ENCODE measurements at places on chromosomes 4 and X.
A peak's percentile ranks its signal among the peaks of the same experiment; 100 is the strongest.

GRCh38 chr4:185192059-185192458, 11.7 kb downstream of the CFAP97 start:
- no peaks in the 10 kb centered on the region for H3K27me3 ChIP-seq
- DNase-seq: no peak
- no peak overlapping the region for H3K27ac ChIP-seq
- H3K36me3 ChIP-seq: peaks cover 2% of the 10 kb centered on the region

GRCh38 chrX:1534301-1535168, 2.5 kb downstream of the P2RY8 start:
- H3K36me3 ChIP-seq: peaks cover 14% of the 10 kb centered on the region
- peak overlapping the region; percentile 97 for H3K27ac ChIP-seq
- peak; percentile 5 for DNase-seq
- H3K27me3 ChIP-seq: no peaks in the 10 kb centered on the region
- peak overlapping the region; percentile 95 for H3K4me3 ChIP-seq

DNA sequence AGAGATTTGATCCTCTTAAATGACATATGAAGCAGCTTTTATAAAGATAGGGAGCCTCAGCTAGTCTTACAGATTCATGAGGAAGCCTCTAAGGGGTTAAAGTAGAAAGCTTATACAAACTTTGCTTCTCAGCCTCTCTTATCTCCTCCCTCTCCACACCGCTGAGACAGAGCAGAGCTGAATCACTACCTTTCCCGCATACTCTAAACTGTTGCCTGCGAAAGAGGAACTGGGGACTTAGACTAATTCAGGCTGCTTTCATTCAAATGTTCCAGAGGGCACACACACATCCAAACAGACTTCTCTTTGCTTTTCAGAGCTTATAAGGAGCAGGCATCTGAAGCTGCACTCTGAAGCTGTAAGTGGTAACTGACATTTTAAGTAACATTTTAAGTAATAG, at the start of gene SERTM2:
Gene SERTM2, plus strand, starts transcription at position 169 of the 400 bp plus-strand sequence. CDS start 7,213 bp downstream, outside the sequence.
- DNase-seq: peak; percentile 27
- H3K4me1 ChIP-seq: no peaks in the 10 kb centered on the region
- no peak within 1 kb of the TSS for H3K4me3 ChIP-seq
- no peak within 1 kb of the TSS for H3K27ac ChIP-seq
- H3K27me3 ChIP-seq: no peaks in the 10 kb centered on the region
- H3K36me3 ChIP-seq: no peaks in the 10 kb centered on the region

- H3K36me3 ChIP-seq: no peaks in the 10 kb centered on the region
- no peak for DNase-seq
- H3K4me3 ChIP-seq: no peak overlapping the region
- no peak overlapping the region for H3K27ac ChIP-seq
- no peaks in the 10 kb centered on the region for H3K27me3 ChIP-seq
Observed at GRCh38 chr4:145665773-145666172, 14.2 kb upstream of the C4orf51 start.

- no peaks in the 10 kb centered on the region for H3K27me3 ChIP-seq
- H3K36me3 ChIP-seq: no peaks in the 10 kb centered on the region
- H3K4me3 ChIP-seq: no peak overlapping the region
- no peaks in the 10 kb centered on the region for H3K4me1 ChIP-seq
Observed at GRCh38 chr4:119082661-119083060, 53.0 kb upstream of the MYOZ2 start.

GRCh38 chrX:107733686-107734085, 41.9 kb downstream of the TSC22D3 start:
- no peak overlapping the region for H3K4me3 ChIP-seq
- DNase-seq: no peak
- peaks cover 11% of the 10 kb centered on the region for H3K4me1 ChIP-seq
- no peaks in the 10 kb centered on the region for H3K36me3 ChIP-seq
- no peaks in the 10 kb centered on the region for H3K27me3 ChIP-seq
- no peak overlapping the region for H3K27ac ChIP-seq

GRCh38 chr4:139314047-139314800, 11.9 kb upstream of the NDUFC1 start:
- H3K27ac ChIP-seq: no peak overlapping the region
- DNase-seq: no peak
- H3K4me1 ChIP-seq: peaks cover 20% of the 10 kb centered on the region

- DNase-seq: no peak
- no peaks in the 10 kb centered on the region for H3K4me1 ChIP-seq
- H3K27me3 ChIP-seq: no peaks in the 10 kb centered on the region
- H3K27ac ChIP-seq: no peak overlapping the region
- no peaks in the 10 kb centered on the region for H3K36me3 ChIP-seq
Observed at GRCh38 chrX:98523521-98523920, 1639.8 kb downstream of the RPA4 start.

DNA sequence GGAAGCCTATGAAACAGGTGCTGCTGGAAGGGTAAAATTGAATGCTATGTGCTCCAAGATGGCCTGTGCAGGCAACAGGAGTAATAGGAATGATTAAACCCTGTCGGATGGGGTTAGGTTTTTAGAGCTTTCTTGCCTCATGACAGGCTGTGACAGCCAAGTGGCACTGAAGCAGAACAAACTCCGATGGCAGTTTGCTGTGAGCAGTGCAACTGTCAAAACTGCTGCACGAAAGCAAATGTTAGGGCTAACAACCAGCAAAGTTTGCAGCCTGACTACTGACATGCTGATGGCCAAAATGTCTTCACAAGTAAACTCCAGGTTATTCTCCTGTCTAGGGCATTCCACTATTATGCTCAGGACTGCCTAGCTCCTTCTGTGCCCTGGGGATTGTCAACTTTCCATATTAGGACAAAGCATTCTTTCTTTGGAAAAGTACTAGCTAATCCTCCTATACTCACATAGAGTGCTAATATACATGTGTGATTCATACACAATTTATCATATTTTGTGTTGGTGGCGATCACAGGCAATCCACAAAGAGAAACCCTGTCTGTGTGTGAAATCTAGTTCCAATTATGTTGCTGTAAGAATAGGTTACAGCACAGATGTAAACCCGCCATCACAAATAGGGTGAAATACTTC, 486.6 kb upstream of the TENM3 start:
- H3K36me3 ChIP-seq: no peaks in the 10 kb centered on the region
- no peaks in the 10 kb centered on the region for H3K27me3 ChIP-seq
- H3K4me3 ChIP-seq: no peak overlapping the region
